ENCODE measurements at places on chromosomes 6 and 20.

DNA sequence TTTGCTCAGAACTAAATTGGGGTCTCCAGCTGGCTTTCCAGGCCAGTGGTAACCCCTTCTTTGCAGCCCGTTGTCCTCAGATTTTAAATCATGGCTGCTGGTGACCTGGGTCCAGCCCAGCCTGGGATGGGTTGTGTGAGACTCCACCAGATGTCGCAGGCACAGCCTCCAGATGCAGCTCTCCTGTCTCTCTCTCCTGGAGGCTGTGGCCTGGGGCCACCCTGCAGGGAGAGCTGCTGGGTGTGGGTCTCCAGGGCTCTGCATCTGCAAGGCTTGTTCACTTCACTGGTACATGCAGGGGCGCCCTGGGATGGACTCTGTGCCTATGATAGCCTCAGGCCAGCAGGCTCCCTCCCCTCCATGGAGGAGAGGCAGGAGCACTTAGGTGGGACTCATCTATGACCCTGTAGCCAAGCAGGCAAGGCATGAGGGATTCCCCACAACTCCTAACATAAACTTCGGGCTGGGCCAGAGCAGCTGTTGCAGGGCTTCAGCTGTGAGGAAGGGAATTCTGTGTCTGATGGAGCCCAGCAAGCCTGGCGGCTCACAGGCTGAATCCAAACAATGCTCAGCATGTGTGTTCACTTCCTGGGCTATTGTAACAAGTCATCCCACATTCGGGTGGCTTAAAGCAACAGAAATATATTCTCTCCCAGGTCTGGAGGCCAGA is 94.7 kb upstream of the NXT1 start:
- peak; percentile 76 for DNase-seq

- DNase-seq, result no peak
These were observed 24.9 kb upstream of the TMEM14A start for GRCh38 chr6:52645976-52646375.

DNA sequence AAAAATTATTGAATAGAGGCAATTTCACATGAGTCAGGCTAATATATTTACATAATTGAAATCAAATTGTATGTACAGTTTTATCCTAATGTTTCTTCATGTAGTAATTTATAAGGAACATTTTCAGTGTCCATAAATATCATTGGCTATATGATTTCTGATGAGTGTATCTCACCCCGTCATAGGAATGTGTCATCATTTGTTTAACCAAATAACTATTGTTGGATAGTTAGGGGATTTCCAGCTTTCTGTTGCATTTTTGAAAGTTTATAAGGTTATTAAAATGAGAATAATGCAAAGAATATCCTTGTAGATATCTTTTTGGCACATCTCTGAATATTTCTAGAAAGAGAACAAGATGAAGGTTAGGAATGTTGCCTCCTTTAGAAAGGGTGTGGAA is 39.0 kb downstream of the SYTL3 start:
- peak; percentile 47 for DNase-seq

DNA sequence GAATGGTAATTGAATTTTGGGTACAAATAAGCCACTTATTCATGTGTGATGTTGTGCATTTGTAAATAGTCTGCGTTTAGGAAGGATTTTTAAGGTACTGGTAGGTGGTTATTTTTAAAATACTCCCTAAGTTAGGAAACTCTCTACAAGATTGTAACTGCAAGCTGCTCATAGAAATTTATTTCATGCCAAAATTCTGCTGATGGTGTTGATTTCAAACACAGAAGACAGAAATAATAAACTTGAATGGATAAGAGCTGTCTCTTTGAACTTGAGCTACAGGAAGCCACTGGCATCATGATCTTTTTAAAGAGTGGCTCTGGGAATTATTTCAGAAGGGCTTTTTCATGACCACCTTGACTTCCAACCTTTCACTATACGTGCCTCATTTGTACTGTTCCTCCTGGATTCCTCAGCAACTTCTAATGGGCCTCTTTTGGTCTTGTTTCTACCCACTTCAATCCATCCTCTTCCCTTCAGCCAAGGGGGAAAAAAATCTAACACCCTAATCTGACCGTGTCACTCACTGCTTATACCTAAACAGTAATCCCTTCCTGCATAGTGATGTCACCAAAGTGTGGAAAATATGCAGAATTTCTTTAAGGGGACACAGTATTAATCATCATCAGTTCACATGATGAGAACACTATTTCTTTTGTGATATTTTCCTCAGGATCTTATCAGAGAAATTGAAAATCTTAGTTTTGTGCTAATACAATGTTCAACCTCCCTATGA is 113.6 kb downstream of the PFDN4 start:
- DNase-seq, result no peak

DNA sequence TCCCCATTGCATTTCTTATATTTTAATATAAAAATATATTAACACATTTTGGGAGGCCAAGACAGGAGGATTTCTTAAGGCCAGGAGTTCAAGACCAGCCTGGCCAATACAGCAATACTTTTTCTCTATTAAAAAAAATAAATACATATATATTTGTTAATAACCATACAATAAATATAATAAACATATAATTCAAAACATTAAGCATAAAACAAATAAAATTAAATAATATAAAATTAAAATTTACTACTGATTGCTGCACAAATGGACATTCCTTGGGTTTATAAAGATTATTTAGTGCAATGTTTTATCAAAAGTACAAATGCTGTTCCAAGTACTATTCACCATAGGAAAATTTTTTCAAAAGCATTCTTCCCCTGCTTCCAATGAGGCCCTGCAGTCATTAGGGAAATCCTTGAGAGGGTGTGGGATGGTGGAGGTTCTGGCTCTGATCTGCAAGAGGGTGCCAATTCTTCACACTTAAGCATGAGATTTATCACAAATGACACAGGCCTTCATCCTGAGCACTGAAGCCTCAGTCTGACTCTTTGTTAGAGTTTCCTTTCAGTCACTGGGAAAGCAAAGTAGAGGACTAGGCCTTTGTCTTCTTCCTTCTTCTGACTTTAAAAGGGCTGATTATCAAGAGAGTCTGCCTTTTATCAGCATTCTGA is 596.7 kb downstream of the EPM2A start:
- no peak for DNase-seq

GRCh38 chr20:25188218-25188617 is 7.3 kb upstream of the ENTPD6 start:
- DNase-seq, result no peak

- DNase-seq, result no peak
These were observed 3.7 kb upstream of the FOXO3 start for GRCh38 chr6:108556866-108557493.

DNA sequence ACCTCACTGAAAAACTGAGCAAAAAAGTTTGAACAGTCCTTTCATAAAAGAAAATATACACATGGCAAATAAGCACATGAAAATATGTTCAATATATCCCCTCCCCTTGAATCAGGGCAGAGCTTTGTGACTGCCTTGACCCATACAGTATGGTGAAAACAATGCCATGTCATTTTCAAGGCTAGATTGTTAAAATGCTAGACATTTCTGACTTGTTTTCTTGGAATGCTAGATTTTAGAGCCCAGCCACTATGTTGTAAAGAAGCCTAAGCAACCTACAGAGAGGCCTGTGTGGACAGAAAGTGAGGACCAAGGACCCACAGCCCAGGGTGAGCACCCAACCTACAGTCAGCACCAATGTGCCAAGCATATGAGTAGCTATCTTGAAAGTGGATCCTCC is 17.1 kb upstream of the ASF1A start:
- DNase-seq, result peak; percentile 67

GRCh38 chr6:89941763-89942497 is 47.7 kb downstream of the GJA10 start:
- DNase-seq, result no peak

- no peak for DNase-seq
These were observed 27.9 kb upstream of the TMEM217 start for GRCh38 chr6:37285861-37286311.

DNA sequence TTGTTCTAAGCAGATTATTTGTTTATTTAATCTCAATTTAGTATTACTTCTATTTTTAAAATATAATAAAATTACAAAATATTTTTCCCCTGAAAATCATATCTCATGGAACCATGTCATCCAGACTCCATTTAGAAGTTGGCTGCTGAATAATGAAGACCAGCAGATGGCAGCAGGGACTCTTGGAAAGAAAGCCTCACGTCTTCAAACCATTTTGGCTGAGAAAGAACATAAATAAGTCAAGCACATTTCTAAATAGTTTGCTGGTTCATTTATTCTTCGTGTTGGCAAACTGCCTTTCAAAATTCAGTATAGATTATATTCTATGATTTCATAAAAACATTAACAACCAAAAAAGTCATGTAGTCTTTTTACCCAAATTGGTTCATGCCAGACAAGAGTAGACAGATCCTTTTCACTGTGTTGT is 71.7 kb downstream of the RCAN2 start:
- DNase-seq, result peak; percentile 79

GRCh38 chr6:30178837-30179236 is 15.5 kb downstream of the TRIM15 start:
- no peak for DNase-seq

GRCh38 chr6:169725125-169726048 is 1.1 kb upstream of the PHF10 start:
- DNase-seq, result peak; percentile 84

- DNase-seq, result no peak
These were observed 9.6 kb upstream of the NRM start for GRCh38 chr6:30700340-30700739.

DNA sequence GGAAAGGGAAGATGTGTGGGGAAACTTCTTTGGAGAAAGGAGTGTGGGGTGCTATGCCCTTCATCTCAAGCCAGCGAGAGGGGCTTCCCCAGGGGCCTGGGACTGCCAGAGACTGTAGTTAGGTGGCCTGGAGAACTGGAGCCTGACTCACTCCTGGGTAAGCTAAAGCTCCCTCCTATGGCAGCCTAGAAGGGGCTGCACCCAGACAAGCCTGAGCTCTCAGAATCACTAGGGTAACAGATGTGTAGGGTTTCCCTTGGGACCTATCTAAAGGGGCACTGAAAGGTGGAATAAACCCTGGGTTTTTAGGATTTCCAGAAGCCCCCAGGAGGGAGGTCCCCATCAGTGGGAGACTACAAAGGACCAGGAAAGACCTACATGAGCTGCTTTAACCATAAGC is 1.6 kb upstream of the ARMC2 start:
- no peak for DNase-seq

DNA sequence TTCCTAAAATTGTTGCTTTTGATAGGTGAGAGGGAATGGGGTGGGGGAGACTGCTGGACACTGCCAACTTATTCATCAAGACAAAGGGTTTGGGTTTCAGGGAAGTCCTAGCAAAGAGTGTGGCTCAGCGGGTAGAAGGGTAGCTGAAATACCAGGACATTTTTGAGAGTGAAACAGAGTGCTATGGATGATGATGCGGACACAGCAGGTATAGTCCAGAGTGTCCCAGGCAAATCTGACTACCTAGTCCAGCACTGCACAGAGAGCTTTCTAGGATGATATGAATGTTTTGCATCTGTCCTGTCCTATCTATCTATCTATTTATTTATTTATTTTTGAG is 154.3 kb downstream of the BCAS1 start:
- no peak for DNase-seq

GRCh38 chr6:36577301-36577700 is 16.9 kb upstream of the SRSF3 start:
- DNase-seq, result peak; percentile 58

GRCh38 chr6:39876826-39877225 is 57.4 kb downstream of the MOCS1 start:
- DNase-seq, result no peak

- DNase-seq, result peak; percentile 15
These were observed 296.2 kb downstream of the RIMS1 start for GRCh38 chr6:72182337-72183246.

DNA sequence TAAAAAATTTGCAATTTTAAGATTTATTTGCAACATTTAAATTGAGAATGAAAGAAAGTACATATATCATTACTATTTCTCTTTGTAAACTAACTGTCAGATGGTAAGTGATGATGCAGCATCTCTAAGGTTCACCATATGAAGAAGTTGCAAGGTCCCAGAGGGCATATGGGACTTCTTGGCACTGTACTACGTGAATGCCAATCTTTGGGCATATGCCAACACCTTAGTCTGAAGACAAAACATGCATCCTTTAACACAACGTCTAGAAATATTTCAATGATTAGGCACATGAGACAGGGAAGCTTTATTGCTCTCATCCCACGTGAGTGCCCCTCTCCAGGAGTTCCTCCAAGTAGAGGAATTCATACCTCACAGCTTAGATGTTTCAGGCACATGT is 66.8 kb downstream of the CDK19 start:
- DNase-seq, result no peak

DNA sequence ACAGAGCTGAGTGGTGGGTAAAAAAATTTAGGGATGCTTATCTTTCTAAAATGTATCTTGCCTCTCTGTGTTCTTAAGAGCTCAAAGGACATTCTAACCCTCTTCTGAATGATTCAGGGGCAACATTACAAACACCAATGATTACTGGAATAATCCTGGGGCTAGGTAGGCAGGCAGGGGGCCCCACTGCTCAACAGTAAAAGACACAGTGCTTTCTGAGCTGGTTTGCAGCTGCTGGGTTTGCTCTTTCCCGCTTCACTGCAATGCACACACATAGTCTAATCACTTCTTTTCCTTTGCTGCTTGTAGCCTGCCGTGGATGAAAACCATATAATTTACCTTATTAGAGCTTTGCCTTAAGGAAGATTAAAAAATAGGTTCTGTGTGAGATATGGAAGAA is 23.9 kb downstream of the CLDN20 start:
- DNase-seq, result no peak

GRCh38 chr20:25313593-25313992 is 65.7 kb downstream of the PYGB start:
- DNase-seq, result no peak

- peak; percentile 8 for DNase-seq
These were observed 43.6 kb upstream of the PHACTR3 start for GRCh38 chr20:59560588-59561227.

GRCh38 chr6:43645613-43645964 is 753 bp downstream of the RSPH9 start:
- DNase-seq, result no peak

DNA sequence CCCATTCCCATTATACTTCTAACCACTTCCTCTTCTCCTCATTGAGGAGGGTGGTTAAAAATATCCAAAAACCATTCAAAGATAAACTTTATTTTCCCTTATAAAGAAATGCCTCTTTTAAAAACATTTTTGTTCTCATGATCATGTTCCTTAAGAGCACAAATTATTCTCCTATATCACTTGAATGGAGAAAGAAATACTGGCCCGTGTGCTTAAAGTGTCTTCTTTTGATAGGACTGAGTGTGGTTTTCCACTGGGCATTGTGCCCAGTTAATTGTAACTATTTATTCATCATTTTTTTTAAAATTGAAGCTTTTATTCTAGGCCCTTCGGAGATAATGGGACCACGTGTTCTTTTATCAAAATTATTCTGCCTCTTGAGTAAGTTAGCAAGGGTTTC is 871.5 kb downstream of the QKI start:
- peak; percentile 40 for DNase-seq
